ENCODE measurements at places on chromosomes 13 and 19.

DNA sequence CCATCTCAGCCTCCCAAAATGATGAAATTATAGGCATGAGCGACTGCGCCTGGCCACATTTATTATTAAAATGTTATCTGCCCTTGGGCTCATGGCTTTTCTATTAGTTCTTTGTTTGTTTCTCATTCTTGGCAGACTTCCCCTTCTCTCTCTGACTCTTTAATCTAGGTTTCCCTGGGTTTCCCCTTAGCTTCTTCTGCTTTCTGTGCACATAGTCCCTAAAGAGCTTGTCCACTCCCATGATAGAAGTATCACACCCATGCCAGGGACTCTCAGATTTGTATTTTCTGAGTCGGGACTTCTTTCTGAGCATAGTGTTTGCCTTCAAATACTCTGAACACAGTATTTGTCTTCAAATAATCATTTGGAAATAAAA is 38.6 kb upstream of the ITM2B start:
- DNase-seq = no peak

DNA sequence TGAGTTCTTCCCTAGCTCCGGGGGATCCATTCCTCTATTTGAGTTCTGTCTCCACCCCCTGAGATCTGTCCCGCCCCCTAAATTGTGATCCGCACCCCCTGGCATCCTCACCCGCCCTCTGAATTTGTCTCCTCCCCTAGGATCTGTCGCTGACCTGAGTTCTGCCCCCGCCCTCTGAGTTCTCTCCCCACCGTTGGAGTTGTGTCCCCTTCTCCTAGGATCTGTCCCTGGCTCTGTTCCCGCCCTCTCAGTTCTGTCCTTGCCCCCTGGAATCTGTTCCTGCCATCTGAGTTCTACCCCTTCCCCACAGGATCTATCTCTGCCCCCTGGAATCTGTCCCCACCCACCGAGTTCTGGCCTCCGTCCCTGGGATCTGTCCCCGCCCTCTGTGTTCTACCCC is 1.0 kb upstream of the SLC17A7 start:
- DNase-seq = no peak

DNA sequence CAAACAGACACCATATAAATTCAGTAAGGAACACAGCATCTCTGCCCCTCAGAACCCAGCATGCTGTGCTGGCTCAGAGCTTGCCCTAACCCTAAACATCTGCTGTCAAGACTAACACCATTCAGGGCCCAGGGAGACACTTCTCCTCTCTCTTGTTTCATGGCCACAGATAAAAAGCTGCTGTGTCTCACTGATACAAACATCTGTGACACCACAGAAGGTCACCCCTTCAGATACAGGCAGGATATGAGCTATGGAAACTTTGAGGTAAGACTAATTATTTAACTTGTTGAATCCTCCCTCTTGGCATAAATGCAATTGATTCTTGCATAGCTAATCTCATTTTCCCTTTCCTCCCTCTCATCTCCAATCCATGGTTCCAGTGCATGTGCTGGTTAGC is 61.6 kb upstream of the GPR12 start:
- no peak for DNase-seq

DNA sequence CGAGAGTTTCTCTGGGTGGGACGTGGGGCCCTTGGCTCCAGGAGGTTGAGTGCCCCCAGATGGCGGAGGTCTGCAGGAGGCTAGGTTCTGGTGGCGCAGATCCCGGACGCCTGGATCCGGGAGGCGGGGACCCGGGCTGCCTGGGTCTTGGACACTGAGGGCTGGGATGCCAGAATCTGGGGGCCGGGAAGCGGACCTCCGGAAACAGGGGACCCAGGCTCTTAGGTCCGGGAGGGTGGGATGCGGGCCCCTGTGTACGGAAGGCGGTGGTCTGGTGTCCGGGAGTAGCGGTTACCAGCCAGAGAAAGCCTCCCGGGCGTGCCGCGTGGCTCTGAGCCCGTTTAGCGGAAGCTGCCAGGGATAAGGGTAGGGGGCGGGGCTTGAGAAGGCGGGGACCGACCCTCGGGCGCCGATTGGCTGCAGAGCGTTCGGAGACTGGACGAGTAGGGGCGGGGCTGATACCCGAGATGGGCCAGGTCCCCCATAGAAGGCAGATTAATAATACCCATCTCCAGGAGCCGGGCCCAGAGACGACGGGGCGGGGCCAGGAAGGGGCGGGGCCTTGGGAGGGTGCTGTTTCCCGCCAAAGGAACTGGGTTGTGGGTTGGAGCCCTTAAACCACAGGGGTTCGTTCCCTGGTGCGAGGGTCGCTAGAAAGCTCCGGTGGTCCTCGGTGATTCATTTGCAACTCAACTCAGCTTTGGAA is at the start of gene SLC1A5:
SLC1A5 (minus strand) TSS at position 333 of the 706 bp plus-strand sequence. CDS start 629 bp downstream, outside the sequence.
- peak; percentile 99 for DNase-seq

DNA sequence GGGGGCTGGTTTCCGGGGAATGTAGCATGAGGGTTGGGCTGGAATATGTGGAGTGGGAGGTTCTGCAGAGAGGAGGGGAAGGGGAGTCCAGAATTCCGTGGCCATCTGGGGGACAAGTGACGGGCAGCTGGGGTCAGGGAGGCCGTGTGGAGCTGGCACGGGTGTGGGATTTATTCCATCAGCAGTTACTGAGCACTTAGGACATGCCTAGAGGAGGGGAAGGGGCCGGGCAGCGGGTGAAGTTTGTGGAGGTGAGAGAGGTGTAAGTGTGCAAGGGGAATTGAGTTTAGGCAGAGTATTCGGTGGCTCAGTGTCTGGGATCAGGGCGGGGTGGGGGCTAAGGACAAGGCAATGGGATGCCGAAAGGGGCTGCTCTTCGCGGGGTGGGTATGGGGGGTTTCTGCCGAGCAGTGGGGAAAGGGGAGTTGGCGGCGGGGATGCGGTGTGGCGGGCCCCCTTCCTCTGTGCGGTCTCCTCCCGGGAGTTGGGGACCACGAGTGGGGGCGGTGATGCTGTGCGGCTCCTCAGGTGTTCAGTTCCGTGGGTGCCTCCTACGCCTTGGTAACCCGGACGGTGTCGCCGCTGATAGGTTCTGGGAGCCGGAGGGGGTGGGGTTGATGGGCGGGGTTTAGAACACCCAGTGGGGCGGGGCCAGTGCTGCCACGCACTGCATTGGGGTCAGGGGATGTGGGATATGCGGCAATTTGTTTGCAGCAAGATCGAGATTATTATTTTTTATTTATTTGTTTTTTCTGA is 5.4 kb downstream of the CCDC61 start:
- DNase-seq = peak; percentile 66

GRCh38 chr13:66532845-66533244 is 697.3 kb downstream of the PCDH9 start:
- no peak for DNase-seq

GRCh38 chr19:33171916-33172359 is 22.2 kb upstream of the LRP3 start:
- no peak for DNase-seq

- no peak for DNase-seq
Measured at GRCh38 chr19:16895467-16896145, 6.8 kb downstream of the F2RL3 start.

Measured in stimulated activated CD4-positive, alpha-beta T cell treated with anti-CD3 and anti-CD28 coated beads, Interleukin-4, amount 100 ng/mL, for 1 hour (primary cell).